ENCODE measurements at places on chromosomes 2 and 18. TPM values are rescaled to one million over a fixed set of nuclear protein-coding genes. Genes with fewer than 3 reads are reported as not detected.

ADAM23 gene
- 7.8 TPM for total RNA-seq

CHMP3 gene
- total RNA-seq = 87.5 TPM

NAB1 gene
- 34.4 TPM for total RNA-seq

RASGRP3 gene
- 5.9 TPM for total RNA-seq

LAMA3 gene
- 15.7 TPM for total RNA-seq

All from fibroblast of the aortic adventitia (primary cell).